ENCODE measurements at places on chromosomes 7 and 10. TPM values are rescaled to one million over a fixed set of nuclear protein-coding genes. Genes with fewer than 3 reads are reported as not detected.

Gene GIMAP5
- 35.9 TPM for total RNA-seq

Gene FRMD4A
- 55.9 TPM for total RNA-seq

Gene PON1
- total RNA-seq: not detected

DNA sequence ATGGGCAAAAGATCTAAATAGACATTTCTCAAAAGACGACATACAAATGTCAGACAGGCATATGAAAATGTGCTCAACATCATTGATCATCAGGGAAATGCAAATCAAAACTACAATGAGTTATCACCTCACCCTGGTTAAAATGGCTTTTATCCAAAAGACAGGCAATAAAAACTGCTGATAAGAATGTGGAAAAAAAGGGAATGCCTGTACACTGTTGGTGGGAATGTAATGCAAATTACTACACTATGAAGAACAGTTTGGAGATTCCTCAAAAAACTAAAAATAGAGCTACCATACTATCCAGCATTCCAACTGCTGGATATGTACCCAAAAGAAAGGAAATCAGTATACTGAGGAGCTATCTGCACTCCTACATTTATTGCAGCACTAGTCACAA lies 18.0 kb downstream of the GSDME start:
- H3K4me1 ChIP-seq: no peaks in the 10 kb centered on the region
- H3K4me3 ChIP-seq: no peak overlapping the region
- H3K27ac ChIP-seq: no peak overlapping the region

DNA sequence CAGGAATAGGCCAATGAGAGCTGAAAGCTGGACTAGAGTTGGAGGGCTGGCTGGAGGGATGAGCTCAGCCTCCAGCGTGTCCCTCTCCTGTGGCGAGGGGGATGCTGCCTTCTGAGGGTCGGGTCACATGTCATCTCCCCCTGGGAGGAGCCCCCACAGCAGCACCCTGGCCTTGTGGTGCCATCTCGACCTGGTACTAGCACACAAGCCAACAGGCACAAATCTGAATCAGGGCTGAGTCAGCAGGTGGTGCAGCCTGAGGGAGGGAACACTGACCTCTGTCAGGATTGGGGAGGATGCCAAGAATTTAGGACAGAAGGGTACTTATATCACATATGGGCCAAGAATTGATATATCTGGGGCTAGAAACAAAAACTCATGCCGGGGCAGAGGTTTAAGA lies 280.4 kb downstream of the CELF2 start:
- no peaks in the 10 kb centered on the region for H3K27me3 ChIP-seq
- no peak overlapping the region for H3K4me3 ChIP-seq
- no peak for DNase-seq
- no peak overlapping the region for H3K27ac ChIP-seq

DNA sequence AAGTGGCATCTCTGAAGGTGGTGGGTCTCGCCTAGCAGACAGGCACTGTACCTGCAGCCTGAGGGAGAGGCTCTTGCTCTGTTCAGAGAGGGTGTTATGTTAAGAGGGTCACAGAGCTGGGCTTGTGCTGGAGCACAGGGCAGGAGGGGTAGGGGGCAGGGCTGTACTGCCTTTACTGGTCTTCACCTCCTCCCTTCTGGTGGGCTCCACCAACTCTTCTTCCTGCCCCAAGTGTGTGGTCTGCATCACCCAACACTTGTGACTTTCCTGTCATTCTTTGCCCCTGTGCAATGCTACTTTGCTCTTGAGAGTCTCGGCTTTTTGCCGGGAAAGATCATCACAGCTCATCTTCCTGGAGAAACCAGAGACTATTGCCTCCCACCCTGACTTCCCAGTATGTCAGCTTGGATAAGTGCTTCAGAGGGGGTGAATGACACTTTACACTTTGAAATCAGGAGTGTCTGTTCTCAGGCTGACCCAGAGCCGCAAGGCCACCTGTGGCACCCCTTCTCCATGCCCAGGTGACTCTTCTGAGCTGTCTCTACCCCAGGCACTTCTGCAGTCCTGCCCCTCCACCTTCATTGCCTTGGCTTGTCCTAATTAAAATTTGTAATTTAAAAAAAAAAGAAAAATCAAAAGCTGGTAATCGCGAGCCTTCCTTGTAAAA lies 38.4 kb upstream of the IKZF1 start:
- H3K27me3 ChIP-seq: no peaks in the 10 kb centered on the region
- no peaks in the 10 kb centered on the region for H3K4me1 ChIP-seq
- H3K4me3 ChIP-seq: no peak overlapping the region

DNA sequence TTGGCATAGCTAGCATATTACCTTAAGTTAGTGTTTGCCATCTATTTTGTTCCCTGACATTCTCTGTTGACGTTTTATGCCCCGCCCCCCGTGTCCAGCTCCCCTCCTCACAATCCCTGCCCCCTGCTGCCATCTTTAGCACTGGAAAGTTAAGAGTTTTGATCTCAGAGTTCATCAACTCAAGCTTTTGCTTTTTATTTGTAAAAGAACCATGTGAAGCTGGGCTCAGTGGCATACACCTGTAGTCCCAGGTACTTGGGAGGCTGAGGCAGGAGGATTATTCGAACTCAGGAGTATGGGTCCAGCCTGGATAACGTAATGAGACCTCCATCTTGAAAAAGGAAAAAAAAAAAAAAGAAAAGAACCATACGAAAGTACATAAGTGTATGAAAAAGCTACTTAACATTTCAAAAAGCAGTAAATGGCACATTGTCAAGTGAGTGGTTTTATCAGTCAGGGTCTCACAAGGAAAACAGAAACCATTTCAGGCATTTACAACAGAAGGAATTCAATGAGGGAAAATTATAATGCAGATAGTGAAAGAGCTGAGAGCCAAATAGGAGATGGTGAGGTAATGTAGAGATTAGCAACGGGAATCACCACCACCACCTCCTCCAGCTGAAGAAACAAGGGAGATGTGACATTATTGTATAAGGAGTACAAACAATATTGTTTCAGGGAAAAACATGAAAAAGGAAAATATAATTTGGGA lies 64.9 kb downstream of the MCU start:
- no peak for DNase-seq
- H3K36me3 ChIP-seq: no peaks in the 10 kb centered on the region
- peaks cover 5% of the 10 kb centered on the region for H3K4me1 ChIP-seq
- H3K4me3 ChIP-seq: no peak overlapping the region
- H3K27me3 ChIP-seq: no peaks in the 10 kb centered on the region

DNA sequence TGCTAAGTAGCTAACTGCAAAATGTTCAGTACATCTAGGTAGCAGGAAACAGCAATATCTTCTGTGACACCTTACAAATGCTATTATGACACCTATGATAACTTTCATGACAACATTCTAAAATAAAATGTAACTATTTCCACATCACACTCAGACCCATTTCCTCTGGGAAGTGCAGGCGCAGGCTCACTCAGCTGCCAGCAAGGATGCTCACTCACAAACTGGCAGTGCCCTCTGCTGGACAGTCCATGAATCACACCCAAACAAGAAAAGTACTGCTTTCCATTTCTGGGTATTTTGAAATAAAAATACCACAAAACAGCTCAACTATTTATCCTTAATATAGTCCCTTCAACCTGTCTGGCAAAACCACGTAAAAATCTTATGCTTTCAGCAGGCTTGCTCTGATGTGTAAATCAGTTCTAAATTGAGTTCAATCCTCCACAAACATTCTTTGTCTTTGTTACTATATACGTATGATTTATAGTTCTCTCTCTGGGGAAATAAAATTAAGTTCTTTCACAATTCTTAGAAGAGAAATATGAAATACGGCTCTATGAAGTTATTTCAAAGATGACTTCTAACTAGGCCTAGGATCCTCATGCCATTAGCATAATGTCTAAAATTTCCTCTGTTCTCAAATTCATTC lies 176.6 kb downstream of the PARD3 start:
- peak; percentile 60 for DNase-seq
- H3K27ac ChIP-seq: no peak overlapping the region
- H3K36me3 ChIP-seq: no peaks in the 10 kb centered on the region
- peaks cover 15% of the 10 kb centered on the region for H3K4me1 ChIP-seq
